CD4-positive, alpha-beta T cell treated with Interleukin-10 for 1 hour (primary cell): ENCODE measurements at places on chromosomes 3 and 15.

- no peak for DNase-seq
Observed at GRCh38 chr3:137687181-137687879, 76.8 kb upstream of the SOX14 start.

GRCh38 chr3:184676927-184677326, 34.9 kb downstream of the MAGEF1 start:
- DNase-seq: no peak

GRCh38 chr15:90954712-90955623, at the start of gene RCCD1:
RCCD1 (plus strand) TSS chr15:90954884; CDS start chr15:90956735, 1,851 bp downstream.
- peak; percentile 90 for DNase-seq

DNA sequence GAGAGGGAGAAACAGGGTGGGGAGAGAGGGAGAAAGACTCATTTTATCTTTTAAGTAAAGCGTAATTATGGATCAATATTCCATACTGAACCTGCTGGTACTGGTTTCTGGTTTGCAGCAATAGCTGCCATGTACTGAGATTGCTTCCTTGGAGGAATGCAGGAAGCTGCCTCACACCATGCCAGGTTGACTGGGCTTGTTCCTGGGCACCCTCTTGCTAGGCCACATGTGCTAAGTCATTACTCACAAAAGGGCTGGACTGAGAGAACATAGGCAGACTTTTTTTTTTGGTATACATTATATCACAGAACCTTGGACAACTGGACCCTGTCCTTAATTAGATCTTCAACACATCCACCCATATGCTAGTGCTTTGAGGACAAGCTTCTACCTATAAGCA, 193.4 kb downstream of the ZNF621 start:
- no peak for DNase-seq

- DNase-seq: peak; percentile 42
Observed at GRCh38 chr15:66251790-66252684, 1.5 kb downstream of the MEGF11 start.

GRCh38 chr3:157981819-157982218, 124.4 kb downstream of the SHOX2 start:
- no peak for DNase-seq

DNA sequence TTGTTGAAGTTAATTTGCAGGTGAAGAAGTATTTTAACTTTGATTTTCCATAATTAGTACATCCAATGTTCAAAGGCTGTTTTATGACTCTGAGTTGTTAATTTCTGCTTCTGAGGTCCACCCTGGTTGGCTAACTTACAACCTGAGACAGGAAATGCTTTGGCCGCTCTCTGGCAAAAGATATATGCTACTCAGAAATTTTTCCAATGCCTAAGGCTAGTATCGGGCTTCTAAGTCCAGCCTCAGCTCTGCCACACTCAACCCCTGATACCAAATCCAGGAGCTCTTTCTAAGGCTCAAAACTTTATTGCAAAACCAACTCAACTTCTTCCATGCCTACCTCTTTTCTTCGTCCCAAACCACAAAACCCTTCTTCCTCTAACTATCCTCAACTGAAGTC, 192.9 kb downstream of the NEK10 start:
- no peak for DNase-seq

DNA sequence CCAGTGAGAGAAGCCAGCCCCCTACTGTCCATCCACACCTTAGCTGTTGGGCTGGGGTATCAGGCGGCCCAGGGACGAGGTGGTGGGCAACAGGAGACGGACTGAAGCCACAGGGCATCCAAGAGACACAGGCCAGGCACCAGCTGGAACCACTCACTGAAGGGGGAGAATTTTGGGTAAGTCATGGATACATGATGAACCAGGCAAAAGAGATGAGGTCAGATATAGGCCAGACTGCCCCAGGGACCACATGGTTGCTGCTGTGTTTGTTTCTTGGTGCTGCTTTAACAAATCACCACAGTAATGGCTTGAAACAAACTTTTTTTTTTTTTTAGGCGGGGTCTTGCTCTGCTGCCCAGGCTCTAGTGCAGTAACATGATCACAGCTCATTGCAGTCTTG, 66.4 kb downstream of the SEMA5B start:
- DNase-seq: no peak

- no peak for DNase-seq
Observed at GRCh38 chr15:66743703-66744536, 41.9 kb downstream of the SMAD6 start.

DNA sequence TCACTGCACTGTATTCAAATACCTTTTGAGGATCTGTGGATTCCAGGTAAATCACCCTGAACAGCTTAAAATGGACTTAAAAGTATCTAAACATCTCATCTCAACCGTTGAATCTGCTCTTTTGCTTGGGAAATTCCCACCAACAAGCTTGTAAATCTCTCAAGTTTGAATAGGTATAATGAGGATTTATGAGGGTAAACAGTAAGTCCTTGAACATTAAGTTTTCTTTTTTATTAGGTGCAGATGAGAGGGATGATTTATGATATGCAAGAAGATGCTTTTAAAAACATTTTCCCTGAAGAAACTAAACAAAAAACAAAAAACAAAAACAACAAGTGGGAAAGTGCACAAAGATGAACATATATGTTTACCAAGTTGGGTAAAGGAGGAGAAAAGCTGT, 290.6 kb downstream of the ROBO1 start:
- no peak for DNase-seq

DNA sequence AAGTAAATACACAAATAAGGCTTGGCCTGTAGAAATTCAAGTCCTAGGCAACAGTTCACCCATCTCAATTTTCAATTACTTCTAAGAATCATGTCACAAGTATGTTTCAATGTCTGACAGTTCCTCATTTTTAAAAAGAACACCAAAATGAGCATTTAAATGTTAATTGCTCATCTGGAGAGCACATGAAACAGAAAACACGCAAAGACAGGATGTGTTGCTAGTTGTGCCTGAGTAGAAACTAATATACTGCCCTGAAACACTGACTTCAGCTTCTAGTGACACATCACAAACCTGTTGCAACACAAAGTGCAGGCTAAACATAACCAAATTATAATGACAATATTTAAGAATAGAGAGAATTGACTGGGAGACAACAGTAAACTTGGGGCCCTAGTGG, 167.3 kb upstream of the THBS1 start:
- no peak for DNase-seq

- DNase-seq: no peak
Observed at GRCh38 chr3:188262913-188263683, 109.1 kb downstream of the LPP start.

GRCh38 chr15:89575656-89576416, 567 bp downstream of the TICRR start:
- DNase-seq: peak; percentile 17

GRCh38 chr3:10757821-10758130, 58.3 kb upstream of the SLC6A11 start:
- no peak for DNase-seq

GRCh38 chr3:58020783-58021071, 12.5 kb downstream of the FLNB start:
- no peak for DNase-seq

DNA sequence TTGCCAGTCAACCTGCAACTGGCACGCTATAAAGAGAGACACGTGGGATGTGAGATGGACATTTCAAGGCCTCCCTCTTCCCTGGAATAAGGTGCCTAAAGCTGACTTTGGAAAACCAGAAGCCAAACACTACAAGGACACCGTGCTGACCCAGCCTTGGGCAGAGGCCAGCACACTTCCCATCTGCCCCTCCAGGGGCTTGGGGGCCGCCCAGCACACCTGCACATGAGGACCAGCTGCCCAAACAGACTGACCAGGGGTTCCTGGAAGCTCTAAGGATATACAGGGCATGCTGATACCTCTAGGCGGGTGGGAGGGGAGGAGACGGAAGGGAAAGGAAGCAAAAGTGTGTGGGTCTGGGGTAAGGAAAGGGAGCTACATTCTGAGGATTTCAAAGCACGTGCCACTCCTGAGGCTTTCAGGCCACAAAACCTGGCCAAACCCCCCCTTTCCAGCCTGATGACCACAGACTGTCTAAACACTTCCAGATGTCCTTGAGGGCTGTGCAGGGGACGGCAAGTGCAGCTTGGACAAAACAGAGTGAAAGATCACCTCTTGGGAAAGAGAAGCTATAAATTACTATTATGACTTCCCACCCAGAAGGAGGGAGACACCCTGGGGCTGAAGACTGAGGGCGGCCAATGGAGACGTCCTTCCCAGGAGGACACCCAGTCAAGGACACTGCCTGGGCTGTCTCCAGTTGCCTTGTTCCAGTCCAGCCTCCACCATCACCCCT, 57.9 kb downstream of the ADCY5 start:
- no peak for DNase-seq

- DNase-seq: no peak
Observed at GRCh38 chr15:64004587-64004986, 41.7 kb downstream of the DAPK2 start.

GRCh38 chr3:181728470-181729340, 17.0 kb downstream of the SOX2 start:
- DNase-seq: no peak

- no peak for DNase-seq
Observed at GRCh38 chr3:189781415-189781814, 150.2 kb downstream of the TP63 start.

DNA sequence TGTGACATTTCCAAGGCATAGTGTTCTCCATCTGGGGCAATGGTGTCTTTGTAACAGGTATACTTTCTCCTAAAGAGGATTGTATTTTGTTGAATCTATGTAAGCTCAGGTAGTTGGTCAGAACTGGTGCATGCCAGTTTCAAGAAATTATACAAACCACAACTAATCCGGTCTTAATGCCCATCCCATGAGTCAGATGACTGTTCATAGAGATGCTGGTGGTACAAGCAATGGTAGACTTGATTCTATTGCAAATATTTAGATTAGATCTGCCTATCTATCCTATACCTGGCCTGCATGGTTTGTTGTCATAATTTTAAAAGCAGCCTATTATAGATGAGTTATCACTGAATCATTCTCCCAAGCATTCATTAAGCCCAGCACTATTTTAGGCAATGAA, 43.5 kb downstream of the ATP13A5 start:
- DNase-seq: no peak

DNA sequence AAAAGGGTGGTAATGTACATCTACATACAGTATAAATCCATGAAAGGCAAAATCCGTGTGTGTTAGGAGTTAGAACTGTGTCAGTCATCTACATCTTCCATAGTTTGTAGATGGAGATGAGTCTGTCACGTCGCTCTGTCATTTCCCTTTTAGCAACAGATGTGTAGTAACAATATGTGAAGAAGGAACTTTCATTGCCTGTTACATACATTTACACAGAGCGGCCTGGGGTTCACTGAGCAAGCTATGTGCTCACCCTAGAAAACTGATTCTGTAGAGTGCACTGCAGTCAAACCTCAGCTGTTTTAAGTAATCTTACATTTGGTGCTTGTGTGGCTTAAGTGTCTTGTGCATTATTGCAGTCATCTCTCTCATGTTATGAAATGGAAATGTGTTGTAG, 41.6 kb upstream of the AP3B2 start:
- no peak for DNase-seq

DNA sequence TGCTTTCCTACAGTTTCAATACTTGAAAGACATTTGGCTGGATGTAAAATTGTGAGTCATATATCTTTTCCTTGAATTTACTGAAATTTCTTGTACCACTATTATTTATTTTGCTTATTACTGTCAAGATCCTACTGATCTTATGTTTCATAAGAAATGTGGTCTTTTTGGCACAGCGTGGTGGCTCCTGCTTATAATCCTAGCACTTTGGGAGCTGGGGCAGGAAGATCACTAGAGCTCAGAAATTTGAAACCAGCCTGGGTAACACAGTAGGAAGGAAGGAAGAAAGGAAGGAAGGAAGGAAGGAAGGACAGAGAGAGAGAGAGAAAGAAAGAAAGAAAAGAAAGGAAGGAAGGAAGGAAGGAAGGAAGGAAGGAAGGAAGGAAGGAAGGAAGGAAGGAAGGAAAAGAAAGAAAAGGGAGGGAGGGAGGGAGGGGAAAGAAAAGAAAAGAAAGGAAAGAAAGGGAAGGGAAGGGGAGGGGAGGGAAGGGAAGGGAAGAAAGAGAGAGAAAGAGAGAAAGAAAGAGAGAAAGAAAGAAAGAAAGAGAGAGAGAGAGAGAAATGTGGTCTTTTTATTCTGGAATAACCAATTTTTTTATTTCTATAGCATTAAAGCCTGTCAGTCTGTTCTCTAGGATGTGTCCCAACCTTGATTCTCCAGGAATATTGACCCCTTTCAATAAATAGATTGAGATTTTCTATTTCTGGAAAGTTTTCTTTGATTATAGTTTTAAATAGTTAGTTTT, 572.0 kb upstream of the TGFBR2 start:
- DNase-seq: no peak

DNA sequence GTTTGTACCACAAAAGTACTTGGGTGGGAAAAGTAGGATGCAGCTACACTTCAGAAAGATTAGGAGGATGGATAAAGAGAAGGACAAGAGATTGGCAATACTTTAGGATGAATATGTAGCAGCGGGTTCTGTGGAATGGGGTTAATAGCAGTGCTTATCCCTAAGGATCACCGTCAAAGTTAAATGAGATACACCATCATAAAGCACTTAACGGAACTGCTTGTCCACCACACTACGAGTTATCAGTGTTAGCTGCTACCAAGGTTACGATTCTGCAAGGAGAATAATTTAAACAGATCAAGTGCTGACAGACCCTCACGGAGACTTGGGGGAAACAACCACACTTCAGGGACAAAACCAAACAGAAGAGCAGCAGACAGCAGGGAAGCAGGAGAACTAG, 963 bp downstream of the SHQ1 start:
- no peak for DNase-seq

DNA sequence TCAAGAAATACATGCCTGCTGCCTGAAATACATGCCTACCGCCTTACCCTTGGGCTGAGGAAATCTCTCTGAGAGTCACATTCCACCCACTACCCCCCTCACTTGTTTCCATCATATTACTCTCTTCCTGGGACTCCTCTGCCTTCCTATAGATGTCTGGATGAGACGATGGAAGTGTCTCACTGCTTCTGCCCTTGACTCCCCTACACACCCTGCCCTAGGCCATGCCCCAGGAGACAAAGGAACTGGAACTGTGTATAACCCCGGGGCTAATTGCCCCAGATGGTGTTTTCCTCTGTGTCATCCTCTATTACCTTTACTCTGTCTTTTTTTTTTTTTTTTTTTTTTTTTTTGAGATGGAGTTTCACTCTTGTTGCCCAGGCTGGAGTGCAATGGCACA, 102.0 kb downstream of the GTPBP8 start:
- no peak for DNase-seq
